Right renal pelvis (tissue), 4 donors: ENCODE measurements at places on chromosomes 1 and 21.
A peak's percentile ranks its signal among the peaks of the same experiment; 100 is the strongest.

GRCh38 chr1:161962091-161962887 is 61.4 kb downstream of the OLFML2B start:
- DNase-seq: no peak

GRCh38 chr1:173005196-173005864 is 45.4 kb downstream of the TNFSF18 start:
- no peak for DNase-seq

- no peak for DNase-seq
Measured at GRCh38 chr1:43258370-43258769, 11.4 kb upstream of the TMEM125 start.

DNA sequence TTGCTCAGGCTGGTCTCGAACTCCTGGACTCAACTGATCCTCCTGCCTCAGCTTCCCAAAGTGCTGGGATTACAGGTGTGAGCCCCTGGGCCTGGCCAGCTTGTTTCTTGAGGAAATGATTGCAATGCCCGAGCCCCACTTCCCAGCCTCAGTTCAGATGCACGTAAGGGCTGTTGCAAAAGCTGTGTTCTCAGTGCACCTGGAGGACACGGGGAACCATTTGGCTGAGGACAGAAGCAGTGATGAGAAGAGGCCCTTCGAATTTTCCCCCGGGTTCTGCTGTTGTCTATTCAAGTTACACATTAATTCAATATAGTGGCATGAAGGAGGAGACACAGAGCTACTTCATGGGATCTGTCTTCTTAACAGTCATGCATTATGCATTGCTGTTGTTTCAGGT is 78.8 kb upstream of the WDR26 start:
- no peak for DNase-seq

DNA sequence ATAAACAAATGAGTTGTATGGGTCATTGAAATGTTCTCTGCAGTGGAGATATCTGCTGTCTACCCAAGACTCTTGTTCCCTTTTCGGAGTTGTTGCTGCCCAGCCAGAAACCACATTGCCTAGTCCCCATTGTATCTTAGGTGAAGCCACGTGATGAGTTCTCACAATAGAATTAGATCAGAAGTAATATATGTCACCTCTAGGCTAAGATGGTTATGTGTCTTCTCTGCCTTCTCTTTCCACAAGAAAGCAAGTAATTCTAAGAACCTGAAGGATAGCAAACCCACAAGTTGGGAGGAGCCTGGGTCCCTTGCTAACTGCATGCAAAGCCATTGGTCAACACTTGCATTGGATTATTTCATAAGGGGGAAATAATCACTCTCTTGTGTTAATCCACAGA is 76.6 kb downstream of the ADCY10 start:
- no peak for DNase-seq

GRCh38 chr1:168390271-168390670 is 109.6 kb downstream of the TBX19 start:
- no peak for DNase-seq

DNA sequence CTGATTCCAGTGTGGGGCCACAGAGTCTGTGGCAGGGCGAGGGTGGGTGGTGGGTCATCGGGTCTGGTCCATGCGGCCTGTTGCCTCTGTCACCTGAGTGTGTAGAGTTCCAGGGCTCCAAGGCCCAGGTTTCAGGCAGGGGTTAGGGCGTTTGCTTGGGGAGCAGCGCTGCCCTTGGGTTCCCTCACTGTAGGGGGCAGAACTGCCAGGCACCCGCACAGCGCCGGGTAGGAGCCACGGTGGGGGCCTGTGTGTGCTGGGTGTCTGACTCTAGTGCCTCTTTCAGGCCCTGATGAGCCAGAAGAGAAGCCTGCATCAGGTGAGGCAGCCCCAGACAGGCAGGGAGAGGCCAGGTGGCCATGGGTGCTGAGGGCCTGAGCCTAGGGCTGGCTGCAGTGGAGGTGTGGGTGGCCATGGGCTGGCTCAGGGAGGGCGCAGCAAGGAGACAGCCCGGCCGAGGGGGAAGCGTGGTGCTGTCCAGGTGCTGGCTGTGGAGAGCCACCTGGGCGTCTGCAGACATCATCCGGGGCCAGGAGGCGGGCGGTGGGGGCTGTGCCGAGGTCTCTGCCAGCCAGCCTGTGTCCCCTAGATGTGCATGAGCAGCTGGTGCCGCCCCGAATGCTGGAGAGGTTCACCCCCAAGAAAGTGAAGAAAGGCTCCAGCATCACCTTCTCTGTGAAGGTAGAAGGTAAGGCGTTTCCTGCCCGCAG is 72.3 kb downstream of the TRIM11 start:
- no peak for DNase-seq

- DNase-seq: no peak
Measured at GRCh38 chr1:30632481-30632880, 90.9 kb downstream of the MATN1 start.

DNA sequence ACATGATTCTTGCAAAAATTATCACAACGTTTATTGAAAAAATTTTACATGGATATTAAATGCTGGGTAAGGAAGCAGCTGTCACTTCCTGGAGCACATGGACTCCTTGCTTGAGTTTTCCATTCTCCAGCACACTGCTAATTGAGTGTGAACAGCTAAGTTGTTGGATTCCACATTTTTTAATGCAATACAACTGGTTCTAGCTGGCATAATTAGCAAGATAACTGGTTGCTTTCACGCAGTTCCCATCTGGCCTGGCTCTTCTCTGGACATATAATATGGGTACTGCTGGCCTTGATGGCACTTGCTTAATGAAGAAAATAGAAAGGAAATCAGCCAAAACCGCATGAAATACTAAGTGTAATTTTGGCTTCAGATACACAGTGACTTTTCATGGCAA is 26.6 kb downstream of the RGS21 start:
- DNase-seq: no peak

DNA sequence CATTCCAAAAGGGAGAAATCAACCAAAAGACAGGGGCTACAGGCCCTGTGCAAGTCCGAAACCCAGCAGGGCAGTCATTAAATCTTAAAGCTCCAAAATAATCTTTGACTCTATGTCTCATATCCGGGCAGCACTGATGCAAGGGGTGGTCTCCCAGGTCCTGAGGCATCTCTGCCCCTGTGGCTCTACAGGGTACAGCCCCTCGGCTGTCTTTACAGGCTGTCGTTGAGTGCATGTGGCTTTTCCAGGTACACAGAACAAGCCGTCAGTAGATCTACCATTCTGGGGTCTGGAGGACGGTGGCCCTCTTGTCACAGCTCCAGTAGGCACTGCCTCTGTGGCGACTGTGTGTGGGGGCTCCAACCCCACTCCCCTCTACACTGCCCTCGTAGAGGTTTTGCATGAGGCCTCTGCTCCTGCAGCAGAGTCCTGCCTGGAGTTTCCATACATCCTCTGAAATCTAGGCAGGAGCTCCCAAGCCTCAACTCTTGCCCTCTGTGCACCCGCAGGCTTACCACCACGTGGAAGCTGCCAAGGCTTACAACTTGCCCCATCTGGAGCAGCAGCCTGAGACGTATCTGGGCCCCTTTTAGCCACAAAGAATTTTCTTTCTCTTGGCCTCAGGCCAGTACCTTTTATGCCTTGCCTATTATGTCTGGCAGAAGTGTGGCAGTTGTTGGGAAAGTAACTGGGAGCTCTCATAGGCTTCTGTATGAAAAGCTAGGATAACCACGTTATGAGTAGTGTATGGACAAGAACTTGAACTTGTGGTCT is 52.5 kb downstream of the POU2F1 start:
- DNase-seq: no peak

DNA sequence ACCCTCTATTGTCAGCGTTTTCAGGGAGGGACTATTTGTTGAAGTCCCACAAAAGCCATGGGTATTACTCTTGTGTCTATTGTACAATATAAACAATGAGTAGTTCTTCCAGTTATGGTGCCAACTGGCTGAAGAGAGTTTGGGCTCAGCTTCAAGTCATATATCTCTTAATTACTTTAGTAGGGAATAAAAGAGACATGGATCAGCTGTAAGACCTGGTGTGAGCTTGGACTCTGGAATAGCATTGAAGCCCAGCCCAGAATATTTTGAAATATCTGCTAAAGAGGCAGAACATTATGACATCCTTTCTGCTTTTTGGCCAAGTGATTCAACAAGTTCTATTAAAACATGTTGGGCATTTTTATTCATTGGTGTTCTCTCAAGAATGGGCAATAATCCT is 224.9 kb downstream of the BACH1 start:
- no peak for DNase-seq

DNA sequence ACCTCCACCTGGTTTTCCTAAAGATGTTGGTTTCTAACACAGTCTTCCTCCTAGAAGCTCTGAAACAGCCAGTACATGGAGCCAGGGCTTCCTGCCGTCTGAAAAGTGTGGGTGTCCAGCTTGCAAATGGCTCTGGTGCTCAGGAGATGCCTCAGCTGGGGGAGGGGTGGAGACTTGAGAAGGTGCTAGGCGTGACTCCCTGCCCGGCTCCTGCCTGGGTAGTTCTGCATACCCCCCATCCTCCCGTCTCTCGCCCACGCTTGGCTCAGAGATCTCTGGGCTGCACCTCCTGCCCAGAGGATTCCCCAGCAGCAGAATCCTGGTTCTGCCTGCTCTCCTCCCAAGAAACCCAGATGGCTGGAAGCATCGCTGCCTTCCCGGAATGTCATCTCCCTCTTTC is 16.9 kb downstream of the STUM start:
- DNase-seq: no peak

GRCh38 chr1:186888367-186888766 is 59.6 kb downstream of the PLA2G4A start:
- DNase-seq: no peak

DNA sequence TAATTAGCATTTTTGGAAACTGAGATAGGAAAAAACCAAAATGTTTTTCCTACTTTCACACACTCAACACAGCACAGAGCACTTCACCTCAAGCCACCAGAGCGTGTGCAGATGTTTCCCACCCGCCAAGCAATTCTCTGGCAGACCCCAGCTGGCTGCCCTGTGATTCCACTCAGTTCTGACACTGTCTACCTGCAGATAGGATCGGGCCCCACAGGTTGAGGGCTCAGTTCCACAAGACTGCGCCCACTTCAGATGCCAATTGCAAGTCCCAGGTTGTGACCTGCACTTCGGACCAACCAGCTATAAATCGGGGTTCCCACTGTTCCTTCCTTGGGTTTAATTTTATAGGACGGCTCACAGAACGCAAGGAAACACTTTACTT is 9.9 kb downstream of the KIAA1614 start:
- DNase-seq: no peak

DNA sequence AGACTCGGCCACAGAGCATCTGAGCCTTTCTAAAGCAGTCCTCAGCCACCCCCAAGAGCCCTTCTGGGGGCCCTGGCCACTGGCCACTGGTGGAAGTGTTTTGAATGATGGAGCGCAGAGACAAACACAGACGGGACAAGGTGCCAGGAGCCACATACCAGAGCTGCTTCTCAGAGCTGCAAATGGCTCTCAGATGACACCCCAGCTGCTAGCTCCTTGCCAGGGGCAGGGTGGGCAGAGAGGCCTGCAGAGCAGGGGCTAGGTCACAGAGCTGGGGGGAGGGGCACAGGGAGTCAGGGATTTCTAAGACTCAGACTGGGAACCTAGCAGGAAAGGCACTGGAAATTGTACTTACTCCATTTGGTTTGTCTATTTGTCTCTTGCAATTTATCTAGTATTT is 30.4 kb downstream of the KCNN3 start:
- DNase-seq: no peak

GRCh38 chr1:153880962-153881361 is 41.8 kb downstream of the GATAD2B start:
- DNase-seq: peak; percentile 97

DNA sequence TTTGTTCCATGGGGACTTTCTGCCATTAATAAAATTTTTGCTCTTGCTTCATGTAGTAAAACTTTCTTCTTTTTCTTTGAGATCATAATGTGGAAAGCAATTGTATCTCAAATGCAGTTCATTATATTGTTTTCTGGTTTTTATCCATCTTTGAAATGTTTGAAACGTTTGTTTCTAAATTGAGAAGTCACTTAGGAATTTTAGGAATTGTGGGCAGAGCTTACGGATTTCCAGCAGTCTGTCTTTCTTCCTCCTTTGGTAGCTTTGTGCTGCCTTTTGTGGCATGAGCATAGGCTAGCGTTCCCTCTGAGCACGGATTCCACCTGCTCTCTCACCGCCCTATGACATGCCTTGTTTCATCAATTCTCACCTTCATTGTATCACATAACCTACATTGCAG is 2.9 kb upstream of the ST6GALNAC5 start:
- no peak for DNase-seq

- DNase-seq: no peak
Measured at GRCh38 chr21:45278156-45278911, 9.4 kb downstream of the POFUT2 start.

- DNase-seq: no peak
Measured at GRCh38 chr1:101407505-101408211, 170.8 kb downstream of the S1PR1 start.

- DNase-seq: no peak
Measured at GRCh38 chr1:225814381-225814780, 4.5 kb downstream of the EPHX1 start.

GRCh38 chr1:245651093-245651492 is 496.3 kb downstream of the KIF26B start:
- no peak for DNase-seq

- no peak for DNase-seq
Measured at GRCh38 chr21:14239281-14239680, 23.3 kb downstream of the RBM11 start.

- DNase-seq: no peak
Measured at GRCh38 chr1:57157818-57158603, 192.2 kb upstream of the C8B start.

DNA sequence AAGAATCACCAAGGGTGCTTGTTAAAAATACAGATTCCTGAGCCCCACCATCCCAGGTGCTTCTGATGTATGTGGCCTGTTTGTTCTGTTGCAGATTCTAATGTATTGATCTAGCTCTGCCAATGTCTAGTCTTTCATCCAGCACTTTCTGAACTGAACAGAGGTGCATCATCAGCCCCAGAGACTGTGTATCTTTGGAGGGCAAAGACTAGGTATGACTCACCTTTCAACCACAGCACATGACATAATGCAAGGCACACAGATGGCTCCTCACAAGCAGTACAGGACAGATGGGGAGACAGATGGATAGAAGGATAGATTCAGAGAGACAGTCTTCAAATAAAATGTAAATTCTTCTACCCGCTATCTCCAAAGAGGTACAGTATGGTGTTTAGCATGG is 32.3 kb downstream of the CD58 start:
- no peak for DNase-seq

GRCh38 chr1:81590171-81590570 is 210.6 kb upstream of the ADGRL2 start:
- no peak for DNase-seq

GRCh38 chr1:36119456-36119855 is 5.6 kb downstream of the COL8A2 start:
- DNase-seq: no peak

DNA sequence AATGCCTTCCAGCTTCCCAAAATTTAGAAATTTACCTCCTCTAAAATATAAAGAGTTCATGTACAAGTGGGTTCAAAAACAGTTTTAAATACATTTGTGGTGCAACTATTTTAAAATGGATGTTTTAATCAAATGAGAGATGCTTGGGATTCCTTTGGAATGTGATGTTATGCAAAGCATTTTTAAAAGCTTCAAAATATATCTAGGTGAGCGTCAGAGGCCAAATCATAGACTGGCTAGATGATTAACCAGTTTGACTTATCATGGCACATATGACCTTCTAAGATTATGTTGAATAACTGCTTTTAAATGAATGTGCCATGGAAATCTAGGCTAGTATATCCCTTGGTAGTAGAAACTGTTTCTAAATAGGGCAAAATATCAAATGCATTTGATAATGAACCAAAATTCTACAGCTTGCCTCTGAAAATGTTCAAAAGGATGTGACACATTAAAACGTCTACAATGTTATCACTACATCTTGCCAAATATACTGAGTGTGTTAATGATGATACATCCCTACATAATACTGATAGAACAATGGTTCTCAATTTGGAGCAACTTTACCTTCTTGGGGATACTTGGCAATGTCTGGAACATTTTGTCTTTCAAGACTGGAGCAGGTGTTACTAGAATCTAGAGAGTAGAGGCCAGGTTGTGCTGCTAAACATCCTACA is 650.9 kb upstream of the ADGRL2 start:
- no peak for DNase-seq
